ENCODE measurements at places on chromosomes 4 and X. TPM values are rescaled to one million over a fixed set of nuclear protein-coding genes. Genes with fewer than 3 reads are reported as not detected.

GPRIN3 gene
- total RNA-seq = 11.2 TPM

HS6ST2 gene
- total RNA-seq = not detected

DIPK2B gene
- total RNA-seq = not detected

- H3K4me3 ChIP-seq = no peak overlapping the region
- no peak for DNase-seq
- no peaks in the 10 kb centered on the region for H3K4me1 ChIP-seq
- no peaks in the 10 kb centered on the region for H3K27me3 ChIP-seq
Observed at GRCh38 chr4:188869581-188869980, 730.3 kb downstream of the TRIML1 start.

DNA sequence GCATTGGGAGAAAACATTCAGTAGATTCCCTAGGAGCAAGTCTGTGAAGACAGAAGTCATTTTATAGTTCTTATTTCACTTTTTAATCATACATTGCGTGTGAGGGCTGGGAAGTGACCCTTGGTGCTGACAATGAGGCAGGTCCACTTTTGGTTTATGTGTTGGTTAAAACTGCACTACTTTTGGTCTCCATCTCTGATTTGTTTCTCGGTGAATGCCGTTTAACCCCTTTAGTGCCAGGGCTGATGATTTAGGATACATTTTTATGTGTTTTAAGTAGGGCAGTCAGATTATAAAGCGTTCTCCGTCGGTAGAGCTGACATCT is 110.4 kb downstream of the AFF1 start:
- DNase-seq = no peak
- no peak overlapping the region for H3K4me3 ChIP-seq
- peaks cover 8% of the 10 kb centered on the region for H3K4me1 ChIP-seq
- H3K27ac ChIP-seq = no peak overlapping the region
- H3K27me3 ChIP-seq = no peaks in the 10 kb centered on the region

RAB33A gene
- 11.9 TPM for total RNA-seq

DNA sequence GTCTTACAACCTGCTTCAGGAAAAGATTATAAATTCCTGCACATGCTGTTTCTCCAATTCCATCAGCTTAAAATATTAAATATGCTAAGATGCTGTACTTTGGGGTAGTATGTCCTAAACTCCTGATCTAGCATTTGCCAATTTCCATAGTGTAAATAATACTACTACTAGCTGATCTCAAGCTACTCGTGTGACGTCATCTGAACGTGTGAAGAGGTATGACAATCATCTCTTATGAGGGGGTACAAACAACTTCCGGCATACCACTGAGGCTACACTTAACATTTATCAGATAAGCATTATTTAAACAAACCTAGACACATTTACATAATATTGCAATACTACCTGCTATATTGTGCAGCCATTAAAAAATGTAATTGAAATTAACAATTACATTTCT is 52.4 kb upstream of the APELA start:
- H3K4me1 ChIP-seq = no peaks in the 10 kb centered on the region
- no peaks in the 10 kb centered on the region for H3K36me3 ChIP-seq
- H3K4me3 ChIP-seq = no peak overlapping the region
- no peak overlapping the region for H3K27ac ChIP-seq

- H3K4me3 ChIP-seq = no peak overlapping the region
- H3K4me1 ChIP-seq = no peaks in the 10 kb centered on the region
- no peak for DNase-seq
Observed at GRCh38 chr4:37595875-37596680, 90.1 kb downstream of the RELL1 start.

DNA sequence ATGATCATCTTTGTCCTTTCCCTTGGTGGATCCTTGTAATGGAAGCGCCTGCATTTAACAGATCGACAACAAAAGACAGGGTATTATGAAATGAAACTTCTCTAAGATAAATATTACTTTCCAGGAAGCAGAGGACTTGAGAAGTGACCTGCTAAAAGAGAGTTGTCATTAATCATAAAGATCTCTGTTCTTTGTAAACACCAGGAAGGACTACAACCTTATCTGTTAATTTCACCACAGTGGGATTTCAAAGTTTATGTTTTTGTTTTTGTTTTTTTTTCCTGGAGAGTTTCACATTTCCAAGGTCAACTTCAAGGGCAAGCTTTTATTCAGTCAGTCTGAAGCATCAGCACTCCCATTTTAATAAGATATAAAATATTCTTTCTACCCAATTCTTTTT is 170.9 kb downstream of the RCHY1 start:
- no peak overlapping the region for H3K27ac ChIP-seq
- H3K27me3 ChIP-seq = no peaks in the 10 kb centered on the region
- no peaks in the 10 kb centered on the region for H3K36me3 ChIP-seq
- no peak for DNase-seq
- H3K4me1 ChIP-seq = no peaks in the 10 kb centered on the region

DNA sequence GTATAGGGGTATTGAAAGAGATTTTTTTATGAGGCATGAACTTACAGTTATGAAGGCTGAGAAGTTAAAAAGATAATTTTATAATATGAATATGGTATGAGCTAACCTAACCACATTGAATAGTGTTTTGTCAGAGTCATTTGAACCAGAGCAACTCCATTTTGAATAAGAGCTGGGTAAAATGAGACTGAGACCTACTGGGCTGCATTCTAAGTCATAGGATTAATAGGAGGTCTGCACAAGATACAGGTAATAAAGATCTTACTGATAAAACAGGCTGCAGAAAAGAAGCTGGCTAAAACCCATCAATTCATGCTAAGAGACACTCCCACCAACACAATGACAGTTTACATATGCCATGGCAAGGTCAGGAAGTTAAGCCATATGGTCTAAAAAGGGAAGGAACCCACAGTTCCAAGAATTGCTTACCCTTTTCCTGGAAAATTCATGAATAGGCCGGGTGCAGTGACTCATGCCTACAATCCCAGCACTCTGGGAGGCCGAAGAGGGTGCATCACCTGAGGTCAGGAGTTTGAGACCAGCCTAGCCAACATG is 209.2 kb downstream of the TECRL start:
- DNase-seq = no peak
- no peaks in the 10 kb centered on the region for H3K27me3 ChIP-seq
- H3K36me3 ChIP-seq = no peaks in the 10 kb centered on the region
- H3K27ac ChIP-seq = no peak overlapping the region
- H3K4me1 ChIP-seq = no peaks in the 10 kb centered on the region
- H3K4me3 ChIP-seq = no peak overlapping the region
